ENCODE measurements at places on chromosomes 11 and 22.

DNA sequence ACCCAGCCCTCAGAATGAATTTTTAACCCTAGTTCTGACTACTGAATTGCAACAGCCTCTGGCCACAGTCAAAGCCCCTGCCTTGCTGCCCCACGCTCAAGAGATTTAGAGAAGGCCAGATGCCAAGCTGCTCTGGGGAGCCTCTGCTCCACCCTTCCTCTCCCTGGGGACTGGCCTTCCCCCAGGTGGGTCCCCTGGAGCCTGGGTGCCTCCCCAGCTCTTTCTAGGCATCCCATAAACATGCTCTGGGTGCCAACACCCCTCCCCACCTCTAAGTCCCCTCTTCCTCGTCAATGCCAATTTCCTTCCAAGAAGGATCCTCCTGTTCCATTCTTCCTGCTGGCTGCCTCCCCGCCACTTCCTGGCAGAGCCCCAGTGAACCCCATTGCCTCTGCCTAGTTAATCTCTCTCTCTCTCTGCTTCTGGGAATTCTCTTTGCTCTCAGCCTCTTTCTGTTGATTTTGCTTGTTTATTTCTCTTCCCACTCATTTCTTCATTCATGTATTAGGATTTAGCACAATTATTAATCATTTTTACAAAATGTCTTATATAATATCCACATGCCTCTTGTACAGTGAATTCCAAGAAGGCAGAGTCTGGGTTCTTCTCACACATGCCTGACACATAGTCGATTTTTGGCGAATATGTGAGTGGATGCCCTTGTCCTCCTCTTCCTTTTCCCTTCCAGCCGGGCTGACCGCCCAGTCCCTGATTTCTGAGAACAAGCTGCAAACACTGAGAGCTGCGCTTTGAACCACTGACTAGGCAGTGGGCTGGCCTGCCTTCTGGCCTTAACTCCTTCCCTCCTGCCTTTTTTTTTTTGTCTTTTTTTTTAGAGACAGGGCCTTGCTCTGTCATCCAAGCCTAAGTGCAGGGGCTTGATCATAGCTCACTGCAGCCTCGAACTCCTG is 17.5 kb downstream of the UQCR10 start:
- no peak for DNase-seq

- DNase-seq, result no peak
Measured at GRCh38 chr11:126095745-126096144, 33.1 kb upstream of the CDON start.

GRCh38 chr11:46522682-46523281 is 71.0 kb downstream of the AMBRA1 start:
- DNase-seq, result no peak

GRCh38 chr11:47033439-47033838 is 96.9 kb downstream of the CSTPP1 start:
- no peak for DNase-seq

- DNase-seq, result no peak
Measured at GRCh38 chr11:6813656-6814055, 14.2 kb upstream of the OR6A2 start.

DNA sequence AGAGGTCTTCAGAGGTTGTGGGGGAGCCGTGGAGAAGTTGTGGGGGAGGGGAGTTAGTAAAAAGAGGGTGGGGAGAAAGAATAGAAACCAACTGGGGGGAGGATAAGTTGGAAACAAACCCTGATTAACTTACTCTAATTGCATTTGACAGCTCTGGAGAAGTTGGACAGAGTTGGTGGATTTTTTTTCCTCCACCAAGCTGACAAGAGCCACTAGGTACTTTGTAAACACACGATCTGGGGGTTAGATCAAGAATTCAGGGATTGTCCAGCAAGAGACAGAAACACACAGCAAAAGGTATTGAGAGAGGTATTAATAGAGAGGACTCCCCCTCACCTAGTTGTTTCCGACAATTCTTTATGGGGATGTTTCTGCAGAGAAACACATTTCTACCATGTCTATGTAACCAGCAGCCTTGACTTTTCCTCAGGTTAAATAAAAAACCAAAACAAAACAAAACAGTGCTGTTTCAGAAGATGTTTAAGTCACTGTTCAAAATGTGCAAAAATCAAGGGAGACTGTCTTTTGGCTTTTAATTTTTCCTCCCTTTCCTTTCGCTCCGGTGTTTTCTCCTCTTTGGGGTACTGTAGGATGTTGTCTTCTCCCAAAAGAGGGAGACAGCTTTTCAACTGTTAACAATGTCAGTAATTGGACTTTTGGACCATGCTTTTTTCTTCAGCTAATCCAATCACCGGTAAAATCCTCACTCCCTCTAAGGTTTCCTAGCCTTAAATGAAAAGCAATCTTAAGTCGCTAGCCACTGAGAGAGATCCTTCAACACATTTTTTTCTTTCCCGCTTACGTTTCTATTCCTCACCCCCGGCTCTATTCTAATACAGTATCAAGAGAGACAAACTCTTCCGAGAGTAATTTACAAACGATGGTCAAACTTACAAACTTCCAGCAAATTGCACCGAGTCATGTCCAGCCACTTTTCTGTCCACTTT is 708 bp downstream of the MAML2 start:
- DNase-seq, result no peak

GRCh38 chr11:59755701-59756557 is 753 bp downstream of the STX3 start:
- DNase-seq, result no peak

GRCh38 chr22:25023879-25024278 is 71.4 kb downstream of the KIAA1671 start:
- DNase-seq, result no peak

- DNase-seq, result no peak
Measured at GRCh38 chr22:46592390-46592872, 27.8 kb upstream of the GRAMD4 start.

- no peak for DNase-seq
Measured at GRCh38 chr11:130115218-130115617, 44.4 kb upstream of the ST14 start.

GRCh38 chr22:29393019-29393608 is 4.7 kb upstream of the AP1B1 start:
- DNase-seq, result no peak

DNA sequence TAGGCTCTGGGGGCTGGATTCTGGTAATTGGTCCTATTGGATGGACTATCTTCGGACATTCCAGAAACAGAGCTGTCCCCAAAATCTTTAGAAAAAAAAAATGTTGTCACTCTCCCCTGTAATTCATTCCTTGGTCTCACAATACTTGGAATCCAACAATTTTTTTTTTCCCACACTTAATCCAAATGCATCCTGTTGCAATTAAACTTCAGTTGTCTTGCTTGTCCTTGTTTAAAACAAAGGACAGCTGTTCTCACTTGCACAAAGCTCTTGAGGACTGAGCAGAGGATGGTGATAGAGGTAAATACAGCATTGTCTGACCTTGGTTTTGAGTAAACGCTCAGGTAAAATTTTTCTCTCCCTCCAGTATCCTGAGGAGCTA is 75.3 kb downstream of the SC5D start:
- DNase-seq, result no peak

GRCh38 chr11:117560780-117561530 is 233.3 kb downstream of the CEP164 start:
- DNase-seq, result no peak

DNA sequence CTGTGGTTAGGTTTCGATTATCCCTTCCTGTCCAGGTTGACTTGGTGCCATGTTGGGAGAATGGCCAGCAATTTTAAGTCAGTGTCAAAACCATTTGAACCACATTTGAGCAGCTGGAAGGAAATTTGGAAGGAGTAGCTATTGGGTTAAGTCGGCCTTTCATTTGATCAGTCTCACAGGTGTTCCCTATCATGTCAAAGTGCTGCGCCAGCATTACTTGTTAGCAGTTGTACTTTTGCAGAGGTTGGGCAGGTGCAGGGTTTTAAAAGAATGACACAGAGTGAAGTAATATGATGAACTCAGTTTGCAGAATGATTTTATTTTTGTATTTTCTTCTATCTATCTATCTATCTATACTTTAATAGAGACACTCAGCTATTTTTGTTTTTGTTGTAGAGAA is 6.4 kb upstream of the TYMP start:
- no peak for DNase-seq

GRCh38 chr22:44990810-44991209 is 19.0 kb downstream of the PHF21B start:
- no peak for DNase-seq

DNA sequence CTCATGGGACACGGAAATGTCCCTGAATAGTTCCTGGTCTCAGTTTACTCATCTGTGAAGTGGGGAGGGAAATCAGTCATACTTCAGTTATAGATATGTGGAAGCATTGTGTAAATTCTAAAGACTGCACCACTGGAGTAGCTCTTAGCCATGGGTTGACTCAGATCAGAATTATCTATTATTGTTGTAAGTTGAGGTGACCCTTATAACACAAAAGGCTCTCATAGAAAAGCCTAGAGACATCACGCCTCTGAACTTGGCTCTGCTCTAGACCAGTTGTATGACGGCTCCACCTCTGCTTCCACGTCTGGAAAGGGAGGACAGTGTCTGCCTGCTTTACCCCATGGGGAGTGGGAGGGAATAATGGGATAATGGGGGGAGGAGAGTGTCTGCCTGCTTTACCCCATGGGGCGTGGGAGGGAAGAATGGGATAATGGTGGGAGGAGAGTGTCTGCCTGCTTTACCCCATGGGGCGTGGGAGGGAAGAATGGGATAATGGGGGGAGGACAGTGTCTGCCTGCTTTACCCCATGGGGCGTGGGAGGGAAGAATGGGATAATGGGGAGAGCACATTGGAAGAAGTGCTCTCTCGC is 98.2 kb downstream of the AMOTL1 start:
- DNase-seq, result no peak

GRCh38 chr11:134562941-134563471 is 151.0 kb upstream of the B3GAT1 start:
- no peak for DNase-seq

DNA sequence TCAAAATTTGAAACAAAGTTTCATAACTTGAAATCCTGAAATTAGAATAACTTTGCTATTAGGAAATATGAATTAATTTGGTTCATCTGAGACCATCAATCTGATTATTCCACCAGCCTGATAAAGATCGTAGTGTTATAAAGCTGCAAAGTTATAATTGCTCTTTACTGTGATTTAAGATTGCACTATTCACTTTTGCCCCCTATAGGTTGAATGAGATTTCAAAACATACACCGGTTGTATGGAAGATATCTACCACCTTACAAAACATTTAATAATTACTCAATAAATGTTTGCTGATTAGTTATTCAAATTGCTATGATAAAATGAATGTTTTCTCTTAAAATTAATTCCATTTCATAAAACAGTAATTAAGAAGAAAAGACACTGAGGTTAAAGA is 26.1 kb downstream of the APIP start:
- no peak for DNase-seq

GRCh38 chr11:43419460-43419859 is 60.7 kb downstream of the TTC17 start:
- DNase-seq, result no peak

GRCh38 chr11:63999349-64000025 is 13.2 kb downstream of the OTUB1 start:
- no peak for DNase-seq

- no peak for DNase-seq
Measured at GRCh38 chr11:33634291-33634834, 66.3 kb downstream of the C11orf91 start.

- DNase-seq, result no peak
Measured at GRCh38 chr11:121589946-121590537, 137.3 kb upstream of the SORL1-AS1 start.

GRCh38 chr22:36739185-36739584 is 35.6 kb upstream of the CACNG2 start:
- DNase-seq, result no peak

- DNase-seq, result no peak
Measured at GRCh38 chr11:76313913-76314740, 66.8 kb downstream of the THAP12 start.

DNA sequence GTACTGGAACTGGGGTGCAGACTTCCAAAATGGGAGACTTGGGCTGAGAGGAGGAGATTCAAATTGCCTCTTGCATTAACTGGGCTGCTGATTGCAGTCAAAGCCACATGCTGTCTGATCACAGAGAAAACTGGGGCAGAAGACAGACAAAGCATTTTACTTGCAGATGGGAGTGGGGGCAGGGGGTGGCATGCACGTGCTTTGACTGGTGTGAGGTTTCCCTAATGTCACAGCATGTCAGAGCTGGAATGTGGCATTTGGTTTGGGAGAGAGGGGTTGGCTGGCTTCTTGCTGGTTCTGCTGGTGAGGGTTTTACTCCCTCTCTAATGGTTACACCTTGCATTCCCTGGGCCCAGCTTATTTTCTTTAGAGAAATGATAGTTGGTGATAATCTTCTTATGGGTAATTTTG is 2.9 kb downstream of the TUB start:
- no peak for DNase-seq

DNA sequence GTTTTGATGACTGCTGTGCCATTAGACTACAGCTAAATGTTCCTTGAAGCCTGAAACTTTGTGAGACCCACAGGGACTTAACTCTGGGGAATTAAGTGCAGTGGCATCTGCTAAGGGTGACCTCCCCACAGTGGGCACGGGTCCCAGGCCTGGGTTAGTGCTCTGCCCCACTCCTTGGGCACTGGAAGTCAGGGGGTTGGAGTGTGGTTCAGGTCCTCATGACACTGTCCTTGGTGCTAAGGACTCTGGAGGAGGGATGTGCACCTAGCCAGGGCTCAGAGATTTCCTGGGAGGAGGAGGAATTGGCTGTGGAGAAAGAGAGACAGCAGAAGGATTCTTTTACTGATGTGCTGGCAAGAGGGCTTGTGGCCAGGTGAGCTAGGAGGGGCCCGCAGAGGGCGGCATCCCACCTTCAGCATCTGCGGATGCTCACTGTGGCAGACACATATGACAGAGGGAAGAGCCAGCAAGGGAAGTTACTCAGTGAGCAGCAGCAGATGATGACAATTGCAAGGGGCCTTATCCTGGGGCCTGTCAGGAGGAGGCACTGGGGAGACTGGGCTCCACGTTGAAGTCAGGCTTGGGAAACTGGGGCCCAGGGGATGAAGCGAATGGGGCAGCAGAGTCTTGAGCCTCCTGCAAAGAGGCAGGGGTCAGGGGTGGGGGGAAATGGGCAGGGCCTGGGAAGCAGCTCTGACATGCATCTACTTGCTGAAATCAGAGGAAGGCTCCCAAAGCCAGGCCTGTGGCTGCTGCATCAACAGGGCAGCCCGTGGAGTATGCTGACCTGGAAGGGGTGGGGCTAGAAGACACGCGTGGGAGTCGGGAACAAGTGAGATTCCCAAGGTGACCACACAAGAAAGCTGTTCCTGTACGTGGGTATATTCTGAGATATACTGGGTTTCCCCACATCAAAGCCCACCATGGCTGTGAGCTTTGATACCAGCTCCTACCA is 144.0 kb downstream of the MPPED1 start:
- DNase-seq, result no peak

GRCh38 chr11:92416971-92417725 is 192.5 kb downstream of the FAT3 start:
- DNase-seq, result no peak

GRCh38 chr11:123152951-123153350 is 42.1 kb downstream of the CLMP start:
- DNase-seq, result no peak

GRCh38 chr11:115984228-115984627 is 480.0 kb upstream of the CADM1 start:
- no peak for DNase-seq

All from cortex of kidney (tissue), 1 donor.